ENCODE measurements at places on chromosomes 13 and 19.

DNA sequence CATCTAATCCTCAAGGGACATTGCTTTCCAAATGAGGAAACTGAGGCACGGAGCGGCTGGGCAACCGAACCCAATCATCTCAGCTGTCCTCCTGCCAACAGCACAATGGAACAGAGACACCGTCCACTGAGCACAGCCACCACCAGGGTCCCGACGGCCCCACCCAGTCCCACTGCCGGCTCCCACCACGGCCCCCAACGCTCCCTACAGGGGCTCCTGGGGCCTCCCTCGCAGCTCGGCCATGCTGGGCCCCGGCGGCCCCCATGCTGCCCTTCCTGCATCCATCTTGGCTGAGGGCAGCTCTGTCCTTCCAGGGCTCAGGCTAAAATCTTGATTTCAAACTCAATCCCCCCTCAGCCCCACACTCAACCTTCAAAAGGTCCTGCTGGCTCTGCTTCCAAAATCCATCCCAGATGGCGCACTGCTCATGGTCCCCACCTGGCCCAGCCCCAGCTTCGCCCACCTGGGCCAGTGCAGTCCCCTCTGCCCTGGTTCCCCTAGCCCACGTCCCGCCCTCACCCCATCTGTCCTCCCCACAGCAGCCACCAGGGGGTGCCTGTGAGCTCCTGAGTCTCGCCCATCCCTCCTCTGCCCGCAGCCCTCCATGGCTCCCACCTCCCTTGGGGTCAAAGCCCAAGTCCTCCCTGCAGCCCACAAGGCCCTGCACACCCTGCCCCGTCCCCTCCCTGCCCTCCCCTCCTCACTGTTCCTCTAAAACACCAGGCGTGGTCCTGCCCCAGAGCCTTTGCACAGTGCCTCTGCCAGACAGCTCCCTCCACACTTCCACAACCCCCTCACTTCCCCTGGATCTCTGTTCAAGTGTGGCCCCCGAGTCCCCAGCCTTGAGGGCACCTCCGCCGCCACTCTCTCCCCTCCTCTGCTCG is 7.9 kb downstream of the PIP5K1C start:
- peak; percentile 41 for DNase-seq

DNA sequence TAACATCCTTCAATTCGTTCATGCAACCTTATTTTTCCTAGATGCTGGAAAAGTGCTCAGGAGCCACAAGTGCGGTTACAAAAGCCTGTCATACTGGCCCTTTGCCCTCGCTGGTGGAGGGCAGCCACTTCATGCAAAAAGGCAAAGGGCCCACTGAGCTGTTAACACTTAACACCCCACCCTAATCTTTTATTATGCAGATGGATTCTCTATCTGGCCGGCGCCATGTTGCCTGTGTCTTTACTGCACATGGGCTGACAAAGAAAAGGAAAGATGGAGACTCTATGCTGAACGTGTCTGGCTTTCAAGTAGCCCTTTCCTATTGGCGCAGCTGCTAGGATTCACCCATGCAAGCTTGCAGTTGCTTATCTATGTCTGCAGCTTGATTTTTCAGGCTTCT is 10.8 kb downstream of the OR7D2 start:
- no peak for DNase-seq

DNA sequence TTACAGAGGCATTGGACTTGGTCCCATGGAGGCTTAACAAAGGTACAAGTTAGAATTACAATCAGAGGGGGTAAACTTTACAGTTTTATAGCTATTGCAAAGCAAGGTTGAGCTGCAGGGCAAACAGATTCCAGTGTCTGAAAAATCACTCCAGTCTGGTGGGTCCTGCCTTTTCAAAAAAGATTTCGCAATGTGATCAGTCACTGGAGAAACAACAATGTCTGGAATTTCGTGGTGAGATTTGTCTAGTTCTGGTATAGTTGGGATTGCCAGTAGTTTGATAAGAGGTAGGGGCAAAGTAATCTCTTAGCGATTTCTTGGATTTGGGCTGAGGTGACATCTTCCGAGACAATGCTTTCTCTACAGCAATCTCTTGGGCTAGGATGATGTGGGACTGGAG is 1198.2 kb upstream of the PCDH9 start:
- no peak for DNase-seq

DNA sequence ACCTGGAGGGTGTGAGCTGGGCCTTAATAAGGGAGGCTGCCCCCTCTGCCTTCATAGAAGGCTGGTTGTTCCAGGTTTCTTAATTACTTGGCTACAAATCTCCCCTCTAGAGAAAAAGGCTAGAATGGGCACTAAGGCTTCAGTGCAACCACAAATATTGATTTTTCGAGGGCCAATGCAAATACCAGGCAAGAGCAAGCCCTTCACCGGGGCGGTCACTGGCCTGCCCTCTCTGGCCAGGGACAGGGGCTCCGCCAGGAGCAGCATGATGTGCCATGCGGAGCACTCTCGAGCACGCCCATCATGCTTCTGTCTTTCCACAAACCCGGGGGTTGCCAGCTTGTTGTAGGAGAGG is 127.8 kb upstream of the SPACA7 start:
- DNase-seq, result no peak

- no peak for DNase-seq
These were observed 160.4 kb upstream of the GPC6 start for GRCh38 chr13:93066187-93066586.

- DNase-seq, result no peak
These were observed 2.2 kb downstream of the ZNF100 start for GRCh38 chr19:21765151-21765550.

DNA sequence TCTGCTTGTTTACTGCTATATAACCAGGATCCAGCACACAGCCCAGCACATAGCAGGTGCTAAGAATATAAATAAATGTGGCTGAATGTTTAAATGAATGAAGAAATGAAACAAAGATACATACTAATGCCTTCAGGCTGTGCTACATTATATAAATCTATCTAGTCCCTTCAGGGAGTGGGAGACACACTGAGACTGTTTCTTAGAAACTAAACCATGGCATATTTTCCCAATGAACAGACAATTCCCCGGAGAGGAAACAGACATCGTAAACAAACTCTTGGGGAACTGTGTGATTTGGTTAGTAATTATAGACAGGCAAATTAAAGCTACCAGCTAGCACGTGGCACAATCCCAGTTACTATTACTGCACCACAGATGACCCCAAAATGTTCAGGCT is 9.7 kb upstream of the FEM1A start:
- no peak for DNase-seq

GRCh38 chr19:10433131-10433536 is 12.8 kb downstream of the PDE4A start:
- DNase-seq, result no peak

DNA sequence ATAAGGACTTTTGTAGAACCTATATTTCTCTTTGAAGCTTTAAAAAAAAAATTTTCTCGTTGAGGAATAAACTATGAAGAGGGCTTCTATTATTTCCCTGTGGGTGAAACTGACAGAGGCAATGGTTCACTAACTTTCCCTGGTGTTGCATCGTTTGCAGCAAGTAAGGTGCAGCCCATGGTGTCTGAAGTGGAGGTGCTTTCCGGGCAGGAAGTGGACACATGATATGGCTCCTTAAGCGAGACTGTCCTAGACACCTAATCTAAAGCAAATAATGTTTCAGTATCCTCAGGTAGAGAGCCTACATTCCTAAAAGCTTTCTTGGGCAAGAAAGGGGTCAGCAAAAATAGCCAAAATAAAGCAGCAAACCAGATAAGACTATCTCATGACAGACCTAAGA is 437.6 kb upstream of the ARGLU1 start:
- no peak for DNase-seq

GRCh38 chr13:22049384-22049783 is 378.5 kb downstream of the FGF9 start:
- no peak for DNase-seq

Measured in T follicular helper cell (primary cell).